SHP77 treated with DMSO at 0.1 percent for 48 hours (cell line): ENCODE measurements at places on chromosomes 5 and 9.
A peak's percentile ranks its signal among the peaks of the same experiment; 100 is the strongest.

GRCh38 chr5:138953387-138954256 lies 78.5 kb upstream of the LRRTM2 start:
- peak; percentile 92 for DNase-seq

DNA sequence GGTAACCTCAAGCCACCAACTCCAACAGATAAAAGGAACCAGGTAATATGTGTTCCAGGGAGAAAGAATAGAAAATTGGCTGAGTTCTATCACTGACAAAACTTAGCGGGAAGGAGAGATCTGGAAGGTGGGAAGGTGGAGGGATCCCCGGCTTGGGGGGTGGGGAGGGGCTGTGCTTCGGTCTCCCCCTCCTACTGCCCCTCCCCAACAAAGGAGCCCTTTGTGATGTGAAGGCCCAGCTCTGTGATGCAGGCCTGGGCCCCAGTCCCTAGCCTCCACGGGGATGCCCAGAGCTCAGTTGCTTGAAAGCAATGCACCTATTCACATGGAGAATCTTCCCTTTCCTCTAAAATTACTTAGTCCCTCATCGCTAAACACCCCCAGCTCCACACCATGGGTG lies 4.4 kb upstream of the ZNF484 start:
- no peak for DNase-seq

DNA sequence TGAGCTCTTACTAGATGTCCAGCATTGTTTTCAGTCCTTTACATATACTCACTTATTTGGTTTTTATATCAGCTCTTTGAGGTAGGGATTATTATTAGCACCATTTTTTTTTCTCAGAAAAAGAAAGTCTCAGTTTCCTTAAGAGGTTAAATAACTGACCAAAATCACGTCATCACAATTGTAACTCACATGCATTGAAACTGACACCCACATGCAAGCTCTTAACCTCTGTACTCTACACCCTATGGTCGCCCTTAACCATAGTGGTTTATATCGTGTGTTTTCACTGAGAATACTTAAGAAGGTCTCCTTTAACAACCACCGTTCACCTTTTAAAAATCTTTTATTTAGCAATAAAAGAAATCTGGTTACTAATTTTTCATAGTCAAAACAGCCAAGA lies 61.0 kb downstream of the PRDM6 start:
- DNase-seq: no peak

- no peak for DNase-seq
These were observed 81.2 kb downstream of the ZNF618 start for GRCh38 chr9:113957351-113957750.

- no peak for DNase-seq
These were observed 10.3 kb downstream of the TRIM32 start for GRCh38 chr9:116697362-116697761.

- no peak for DNase-seq
These were observed 15.0 kb upstream of the SLC1A1 start for GRCh38 chr9:4475301-4475700.

DNA sequence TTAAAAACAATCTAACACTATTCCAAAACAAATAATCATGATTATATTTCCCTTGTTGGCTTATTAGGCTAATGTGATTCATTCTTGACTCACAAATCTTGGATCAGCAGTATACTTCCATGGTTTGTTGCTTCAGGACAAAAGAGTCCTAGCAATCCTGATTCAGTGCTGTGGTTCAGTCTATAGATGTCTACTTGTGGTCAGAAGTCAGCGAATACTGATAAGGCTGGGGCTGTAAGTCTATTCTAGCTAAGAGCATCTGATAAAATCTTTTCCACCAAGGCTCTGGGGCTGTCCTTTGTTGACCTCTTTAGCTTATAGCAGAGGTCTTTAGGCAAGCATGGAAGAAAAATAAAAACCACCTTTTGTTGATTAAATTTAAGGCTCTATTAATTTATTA lies 4.4 kb upstream of the SMIM3 start:
- DNase-seq: no peak
